ENCODE measurements at places on chromosomes 1 and 21. TPM values are rescaled to one million over a fixed set of nuclear protein-coding genes. Genes with fewer than 3 reads are reported as not detected.
A peak's percentile ranks its signal among the peaks of the same experiment; 100 is the strongest.

Gene TMEM240
- not detected for total RNA-seq

DNA sequence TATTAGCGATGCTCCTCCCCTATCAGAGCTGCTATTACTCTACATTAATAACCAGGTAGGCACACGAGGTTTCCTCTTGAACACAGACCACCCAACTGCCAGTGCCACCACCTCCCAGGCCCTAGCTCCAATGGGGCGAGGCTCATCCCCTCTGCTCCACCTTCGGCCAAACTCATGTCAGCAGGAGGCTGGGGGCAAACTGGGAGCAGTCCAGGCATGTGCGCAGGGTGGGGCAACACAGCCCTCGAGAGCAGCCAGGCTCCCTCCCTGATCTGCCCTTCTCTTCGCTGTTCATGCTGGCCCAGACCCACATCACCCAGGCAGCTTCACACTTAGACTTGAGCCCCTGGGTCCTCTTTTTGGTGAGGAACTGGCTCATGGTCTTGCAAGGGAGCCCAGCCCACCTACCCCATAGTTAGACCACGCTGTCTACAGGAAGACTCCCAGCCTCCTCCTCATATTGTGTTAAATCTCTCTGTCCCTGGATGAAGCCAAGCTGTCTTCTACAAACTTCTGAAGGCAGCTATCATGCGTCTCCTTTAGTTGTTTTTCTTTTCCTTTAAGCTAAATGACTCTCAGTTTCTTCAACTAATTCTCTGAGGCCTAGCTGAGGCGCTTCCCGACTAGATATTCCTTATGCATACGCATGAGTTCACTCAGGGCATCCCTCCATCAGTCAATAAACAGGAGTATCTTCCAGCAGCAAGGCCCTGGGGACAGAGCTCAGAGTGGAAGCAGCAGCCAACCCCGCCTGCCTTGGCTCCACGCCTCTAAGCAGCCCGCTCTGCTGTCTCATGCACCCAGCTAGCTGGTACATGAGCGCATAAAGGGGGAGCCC lies 12.0 kb downstream of the TMEM9 start:
- peak; percentile 52 for ATAC-seq

GRCh38 chr1:115702959-115703358 lies 61.2 kb downstream of the VANGL1 start:
- no peak for ATAC-seq

DNA sequence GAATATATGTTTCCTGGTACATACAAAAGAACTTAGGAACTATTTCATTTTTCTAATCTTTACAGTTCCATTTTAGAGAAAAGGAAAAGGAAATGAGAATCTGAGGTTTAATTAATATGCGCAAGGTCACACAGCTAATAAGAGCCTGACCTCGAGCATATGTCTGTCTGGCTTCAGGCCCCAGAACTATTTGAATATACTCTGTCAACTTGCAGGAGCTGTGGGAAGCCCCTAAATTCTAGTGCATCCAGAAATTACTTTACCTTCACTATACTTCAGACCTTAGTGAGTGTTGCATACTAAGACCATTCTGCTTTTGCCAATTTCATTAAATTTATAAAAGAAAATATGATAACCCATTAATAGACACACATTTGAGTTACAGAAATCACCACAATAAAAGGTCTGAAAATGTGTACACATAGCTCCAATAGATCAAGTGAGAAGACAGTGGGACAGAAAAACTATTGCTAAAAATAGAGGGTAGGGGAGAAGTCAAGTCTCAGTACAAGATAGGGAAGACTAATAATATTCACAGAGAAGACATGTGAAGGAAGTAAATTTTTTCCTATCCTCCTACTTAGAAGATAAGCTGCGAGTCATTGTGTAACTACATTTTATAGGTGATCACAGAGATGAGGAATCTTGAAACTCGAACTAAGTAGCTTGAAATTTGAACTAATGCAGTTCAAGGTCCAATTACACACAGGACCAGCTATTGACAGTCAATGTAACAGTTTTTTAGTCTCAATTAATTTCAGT lies 3.8 kb downstream of the RGS13 start:
- ATAC-seq = no peak

Gene SPATA21
- total RNA-seq = 0.14 TPM

Gene ZFP69
- 5.9 TPM for total RNA-seq

- no peak for ATAC-seq
Measured at GRCh38 chr1:18463984-18464664, 16.6 kb upstream of the KLHDC7A start.

Gene SUMO3
- total RNA-seq = 49.9 TPM

Gene MAP3K21
- total RNA-seq = 4.7 TPM

GRCh38 chr1:3276341-3276800 lies 178.1 kb upstream of the ARHGEF16 start:
- ATAC-seq = no peak

Gene LCE1D
- not detected for total RNA-seq

GRCh38 chr1:223859058-223859457 lies 13.3 kb upstream of the TP53BP2 start:
- no peak for ATAC-seq

- ATAC-seq = no peak
Measured at GRCh38 chr1:100152271-100152670, 19.3 kb downstream of the TRMT13 start.

DNA sequence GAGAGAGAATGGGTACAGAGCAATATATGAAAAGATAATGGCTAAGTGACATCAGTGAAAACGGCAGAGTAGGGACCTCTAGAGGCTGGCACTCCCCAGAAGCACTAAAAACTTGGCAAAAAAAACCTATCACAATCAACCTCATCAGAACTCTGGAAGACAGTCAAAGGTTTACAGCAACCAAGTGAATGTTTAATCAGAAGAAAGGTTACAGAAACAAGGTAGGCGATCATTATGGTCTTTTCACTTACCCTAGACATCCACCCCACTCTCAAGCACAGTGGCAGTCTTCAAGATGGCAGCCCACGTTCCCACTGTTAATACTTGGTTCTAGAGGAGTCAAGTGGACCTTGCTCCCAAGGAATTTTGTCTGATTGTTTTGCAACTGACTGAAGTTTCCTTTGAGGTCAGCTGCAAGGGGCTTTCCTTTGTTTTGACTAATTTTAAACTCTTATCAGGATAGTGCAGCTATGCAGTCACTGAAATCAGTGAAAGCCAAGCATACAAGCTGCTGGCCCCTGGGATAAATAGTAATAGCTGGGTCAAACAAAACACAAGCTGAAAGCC lies 7.2 kb downstream of the KIFAP3 start:
- no peak for ATAC-seq

GRCh38 chr1:155649676-155650075 lies 38.9 kb downstream of the YY1AP1 start:
- no peak for ATAC-seq

DNA sequence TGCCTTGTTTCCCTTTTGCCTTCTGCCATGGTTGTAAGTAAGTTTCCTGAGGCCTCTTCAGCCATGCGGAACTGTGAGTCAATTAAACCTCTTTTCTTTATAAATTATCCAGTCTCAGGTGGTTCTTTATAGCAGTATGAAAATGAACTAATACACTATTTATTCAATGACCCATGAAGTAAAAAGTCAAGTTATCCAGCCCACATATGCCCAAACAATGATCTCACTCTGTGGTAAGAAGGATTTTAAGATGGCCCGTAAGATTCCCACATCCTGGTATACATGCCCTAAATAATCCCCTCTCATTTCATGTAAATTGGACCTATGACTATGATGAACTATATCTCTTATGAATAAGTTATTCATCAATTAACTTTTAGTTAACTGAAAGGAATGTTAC lies 1008.3 kb upstream of the B3GALT2 start:
- no peak for ATAC-seq
